ENCODE measurements at places on chromosomes 3 and 15. TPM values are rescaled to one million over a fixed set of nuclear protein-coding genes. Genes with fewer than 3 reads are reported as not detected.

The GNAT1 gene
- 0.17 TPM for total RNA-seq

The STAB1 gene
- 0.17 TPM for total RNA-seq

- DNase-seq, result no peak
These were observed 12.7 kb upstream of the CPA3 start for GRCh38 chr3:148852271-148852992.

The LRRC49 gene
- 9.0 TPM for total RNA-seq

The ANKUB1 gene
- total RNA-seq, result not detected

The OCA2 gene
- not detected for total RNA-seq

All from mammary epithelial cell (primary cell).